Stimulated activated CD4-positive, alpha-beta T cell treated with anti-CD3 and anti-CD28 coated beads, Interleukin-1b, Interleukin-23, amount 100 ng/mL, for 1 hour (primary cell): ENCODE measurements at places on chromosomes 16 and 17.

DNA sequence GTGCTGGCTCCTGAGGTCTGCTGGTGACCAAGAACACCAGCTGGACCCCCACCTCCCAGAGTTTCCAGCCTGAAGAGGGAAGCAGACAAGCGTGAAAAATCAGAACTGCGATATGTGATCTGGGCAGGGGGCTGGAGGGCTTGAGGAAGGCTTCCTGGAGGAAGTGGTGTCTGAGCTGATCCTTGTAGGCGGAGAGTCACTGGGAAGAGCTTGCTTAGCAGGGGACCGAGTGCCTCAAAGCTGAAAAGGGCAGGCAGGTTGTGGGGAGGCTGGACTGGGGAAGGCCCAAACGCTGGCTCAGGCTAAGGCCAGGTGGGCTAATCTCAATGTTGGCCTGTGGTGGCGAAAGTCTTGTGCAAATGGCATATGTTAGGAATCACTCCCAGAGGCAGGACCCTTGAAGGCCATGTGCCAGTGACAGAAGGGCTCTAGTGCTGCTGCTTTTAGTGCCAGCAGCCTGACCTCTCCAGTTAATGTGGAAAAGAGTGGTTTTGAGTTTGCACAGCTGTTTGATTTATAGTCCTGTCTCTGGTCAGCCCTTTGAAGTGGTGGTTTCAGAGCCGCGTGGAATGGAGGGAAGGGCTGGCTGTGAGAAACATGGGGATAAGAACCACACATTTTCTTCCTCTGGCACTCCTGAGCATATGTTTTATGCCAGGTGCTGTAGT is 85.3 kb upstream of the LGALS9 start:
- no peak for DNase-seq

- DNase-seq, result no peak
Observed at GRCh38 chr16:75216127-75216526, 2.7 kb upstream of the CTRB1 start.

DNA sequence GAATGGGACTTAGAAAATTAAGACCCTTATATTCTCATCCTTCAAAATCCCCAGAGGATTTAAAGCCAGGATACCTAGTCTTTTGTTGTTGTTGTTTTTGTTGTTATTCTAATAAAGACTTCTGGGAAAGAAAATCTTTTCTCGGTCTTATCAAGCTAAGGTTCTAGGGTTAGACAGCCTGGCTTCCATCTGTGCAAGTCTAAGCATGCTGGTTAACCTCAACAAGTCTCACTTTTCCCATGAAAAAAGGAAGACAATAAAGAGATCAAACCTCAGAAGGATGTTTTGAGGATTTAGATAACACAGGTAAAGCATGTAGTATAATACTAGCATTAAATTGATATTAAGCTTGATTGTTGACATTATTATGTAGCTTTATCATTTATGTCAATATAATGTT is 486.4 kb upstream of the SOX9 start:
- DNase-seq, result no peak

- no peak for DNase-seq
Observed at GRCh38 chr16:30721606-30722005, 22.6 kb downstream of the SRCAP start.

DNA sequence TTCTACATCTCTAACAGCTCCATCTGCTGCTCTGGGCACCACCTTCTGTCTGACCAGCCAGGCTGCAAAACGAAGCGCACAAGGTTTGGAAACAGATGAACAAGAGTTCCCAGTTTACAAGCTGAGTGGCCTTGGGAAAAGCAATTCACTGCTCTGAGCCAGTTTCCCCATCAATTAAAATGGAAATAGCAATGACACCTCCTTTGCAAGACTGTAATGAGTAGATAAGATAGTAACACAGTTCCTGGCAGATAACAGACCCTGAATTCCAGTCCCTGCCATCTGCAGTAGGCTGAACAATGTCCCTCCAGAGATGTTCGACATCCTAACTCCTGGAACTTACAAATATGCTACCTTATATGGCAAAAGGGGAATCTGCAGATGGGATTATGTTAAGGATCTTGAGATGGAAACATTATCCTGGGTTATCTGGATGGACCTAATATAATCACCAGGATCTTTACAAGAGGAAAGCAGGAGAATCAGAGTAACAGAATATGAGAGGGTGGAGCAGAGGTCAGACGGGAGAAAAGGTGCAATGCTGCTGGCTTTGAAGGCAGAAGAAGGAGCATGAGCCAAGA is 27.9 kb downstream of the CPPED1 start:
- DNase-seq, result no peak

DNA sequence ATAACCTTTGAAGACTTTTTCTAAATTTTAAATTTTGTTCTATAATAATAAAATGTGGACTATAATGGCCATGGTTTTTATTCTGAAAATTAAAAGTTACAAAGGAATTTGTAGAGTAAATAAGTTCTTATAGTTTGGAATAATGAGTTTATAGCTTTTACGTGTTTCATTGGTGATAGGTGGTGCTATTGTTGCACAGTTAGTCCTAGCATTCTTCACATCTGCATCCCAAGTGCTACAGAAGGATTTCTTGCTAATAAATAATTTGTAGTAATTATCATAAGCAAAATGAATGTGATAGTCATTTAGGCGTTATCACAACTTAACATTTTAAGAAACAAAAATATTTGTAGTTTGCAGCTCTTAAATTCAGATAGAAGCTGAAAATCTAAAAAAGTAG is 67.9 kb downstream of the BCAS3 start:
- no peak for DNase-seq

DNA sequence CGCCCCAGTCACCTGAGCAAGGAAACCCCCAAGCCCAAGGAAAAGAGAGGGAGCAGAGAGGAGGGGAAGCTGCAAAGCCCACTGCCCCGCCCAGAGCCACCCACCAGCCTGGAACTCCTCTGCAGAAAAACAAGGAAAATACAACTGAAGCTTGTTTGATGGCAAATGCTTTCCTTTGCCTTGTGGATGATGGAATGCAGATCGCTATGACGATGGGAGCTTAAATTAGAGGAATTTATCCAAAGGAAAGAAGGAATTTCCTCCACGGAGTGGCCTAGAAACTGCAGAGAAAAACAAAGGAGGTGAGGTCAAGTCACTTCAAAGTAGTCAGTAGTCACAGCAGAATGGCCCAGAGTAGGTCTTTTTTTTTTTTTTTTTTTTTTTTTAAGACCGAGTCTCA is 31.5 kb upstream of the ASGR2 start:
- no peak for DNase-seq

DNA sequence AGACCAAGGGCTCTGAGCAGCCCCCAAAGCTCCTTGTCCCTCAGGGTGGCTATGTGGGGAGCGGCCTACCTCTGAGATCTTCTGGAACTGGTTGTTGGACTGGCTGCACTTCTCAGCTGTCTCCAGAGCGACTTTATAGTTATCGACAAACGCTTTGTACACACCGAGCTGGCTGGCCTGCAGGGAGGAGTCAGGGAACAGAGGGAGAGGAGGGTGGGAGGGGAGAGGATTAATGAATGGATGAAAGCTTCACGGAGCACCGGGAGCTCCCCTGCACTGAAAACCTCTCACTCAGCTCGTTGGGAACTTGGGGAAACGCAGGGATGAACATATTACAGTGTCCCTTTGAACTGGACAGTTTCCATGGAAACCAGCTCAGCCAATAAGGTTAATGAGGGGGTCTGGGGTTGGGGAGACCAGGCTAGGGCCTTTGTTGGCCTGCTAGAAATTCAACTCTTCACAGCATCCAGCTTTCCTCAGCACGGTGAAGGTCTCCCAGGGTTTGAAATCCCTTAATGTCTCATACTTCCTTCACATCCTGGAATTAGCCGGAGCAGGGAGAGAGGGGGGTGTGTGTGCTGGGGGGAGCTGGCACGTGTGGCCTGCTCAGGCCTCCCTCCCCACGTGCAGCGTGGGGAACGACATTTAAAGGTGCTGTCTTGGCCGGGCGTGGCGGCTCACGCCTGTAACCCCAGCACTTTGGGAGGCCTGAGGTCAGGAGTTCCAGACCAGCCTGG is 86.7 kb downstream of the TIMM22 start:
- no peak for DNase-seq

DNA sequence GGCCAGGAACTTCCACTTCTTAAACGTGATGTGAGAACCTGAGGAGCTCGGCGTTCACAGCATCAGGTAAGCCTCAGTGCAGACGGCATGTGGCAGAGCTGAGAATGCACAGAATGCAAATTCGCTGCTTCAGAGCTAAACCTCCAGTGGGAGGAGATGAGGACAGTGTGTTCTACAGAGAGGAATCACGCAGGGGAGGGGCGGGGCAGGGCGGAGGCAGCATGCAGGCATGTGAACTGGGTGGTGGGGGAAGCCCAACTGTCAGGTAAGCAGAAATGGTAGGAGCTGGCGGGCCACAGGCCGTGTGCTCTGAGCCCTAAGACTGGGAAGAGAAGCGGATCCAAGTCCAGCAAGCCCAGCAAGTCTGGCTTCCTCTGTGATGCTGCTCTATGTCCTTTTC is 94.7 kb downstream of the ZNF778 start:
- no peak for DNase-seq

- no peak for DNase-seq
Observed at GRCh38 chr17:32289471-32290070, 23.9 kb downstream of the RHBDL3 start.

GRCh38 chr17:38768417-38768816 is 15.9 kb downstream of the PSMB3 start:
- no peak for DNase-seq

DNA sequence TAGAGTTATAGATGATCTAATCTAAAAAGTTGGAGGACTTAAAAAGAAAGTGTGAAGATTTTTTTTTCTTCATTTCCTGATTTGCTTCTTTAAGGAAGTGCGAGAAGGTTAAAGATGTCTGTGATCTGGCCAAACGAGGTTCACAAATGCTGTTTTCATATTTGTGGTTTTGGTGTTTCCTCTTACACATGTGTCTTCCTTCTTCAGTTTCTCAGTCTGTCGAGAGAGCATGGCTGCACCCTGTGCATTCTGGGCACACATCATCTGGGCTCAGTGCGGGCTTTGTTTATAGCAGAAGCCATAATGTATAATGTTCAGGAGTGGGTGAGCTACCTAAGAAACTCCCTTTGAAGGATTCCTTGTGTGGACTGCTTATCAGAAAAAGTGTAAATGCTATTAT is 260.4 kb upstream of the TBX2 start:
- DNase-seq, result peak; percentile 3

GRCh38 chr17:82077617-82078358 is 12.2 kb upstream of the DUS1L start:
- no peak for DNase-seq

DNA sequence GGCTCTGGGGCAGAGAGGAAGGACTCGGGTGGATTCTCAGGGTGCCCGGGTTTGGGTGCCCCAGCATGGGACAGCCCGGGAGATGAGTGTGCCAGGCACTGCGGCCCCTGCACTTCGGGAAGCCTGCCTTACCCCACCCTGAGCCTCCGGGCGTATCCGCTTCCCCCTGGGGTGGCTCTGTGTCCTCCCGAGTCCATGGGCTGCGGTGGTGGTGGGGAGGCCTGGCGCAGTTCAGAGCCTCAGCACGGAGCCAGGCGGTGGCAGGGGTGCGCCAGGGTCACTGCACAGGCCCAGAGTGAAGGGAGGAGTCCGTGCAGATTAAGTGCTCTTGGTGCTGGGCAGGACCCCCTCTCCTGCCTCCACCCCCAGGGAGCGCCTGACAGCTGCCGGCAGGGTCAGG is 20.7 kb downstream of the MYBBP1A start:
- no peak for DNase-seq

DNA sequence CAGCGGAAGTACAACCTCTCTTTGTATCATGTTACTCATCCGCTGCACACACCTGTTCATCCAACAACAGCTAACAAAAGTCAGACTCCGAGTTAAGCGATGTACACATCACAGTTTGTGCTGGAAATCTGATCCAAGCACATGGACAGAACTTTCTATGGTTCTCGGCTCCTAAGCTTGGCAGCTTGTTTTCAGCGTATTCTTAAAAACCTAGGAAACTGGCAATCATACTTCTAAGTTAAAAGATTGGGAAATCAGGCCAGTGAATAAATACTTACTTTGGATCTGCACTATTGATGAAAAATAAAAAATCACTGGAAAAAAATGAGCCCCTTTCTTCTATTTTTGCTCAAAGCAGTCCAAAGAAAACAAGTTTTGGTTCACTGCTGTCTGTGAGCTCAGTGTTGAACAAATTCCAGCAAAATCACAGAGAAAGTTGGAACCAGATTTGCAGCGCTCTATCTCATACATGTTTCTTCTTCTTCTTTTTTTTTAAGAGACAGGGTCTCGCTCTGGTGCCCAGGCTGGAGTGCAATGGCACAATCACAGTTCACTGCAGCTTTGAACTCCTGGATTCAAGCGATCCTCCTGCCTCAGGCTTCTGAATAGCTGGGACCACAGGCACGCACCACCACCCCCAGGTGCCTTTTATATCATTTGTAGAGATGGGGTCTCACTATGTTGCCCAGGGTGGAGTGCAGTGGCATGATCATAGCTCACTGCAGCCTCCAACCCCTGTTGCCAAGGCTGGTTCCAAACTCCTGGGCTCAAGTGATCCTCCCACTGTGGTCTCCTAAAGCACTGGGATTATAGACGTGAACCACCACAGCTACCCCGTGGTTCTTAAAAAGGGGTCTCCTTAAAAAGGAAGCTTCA is 71.6 kb upstream of the CREBBP start:
- no peak for DNase-seq

DNA sequence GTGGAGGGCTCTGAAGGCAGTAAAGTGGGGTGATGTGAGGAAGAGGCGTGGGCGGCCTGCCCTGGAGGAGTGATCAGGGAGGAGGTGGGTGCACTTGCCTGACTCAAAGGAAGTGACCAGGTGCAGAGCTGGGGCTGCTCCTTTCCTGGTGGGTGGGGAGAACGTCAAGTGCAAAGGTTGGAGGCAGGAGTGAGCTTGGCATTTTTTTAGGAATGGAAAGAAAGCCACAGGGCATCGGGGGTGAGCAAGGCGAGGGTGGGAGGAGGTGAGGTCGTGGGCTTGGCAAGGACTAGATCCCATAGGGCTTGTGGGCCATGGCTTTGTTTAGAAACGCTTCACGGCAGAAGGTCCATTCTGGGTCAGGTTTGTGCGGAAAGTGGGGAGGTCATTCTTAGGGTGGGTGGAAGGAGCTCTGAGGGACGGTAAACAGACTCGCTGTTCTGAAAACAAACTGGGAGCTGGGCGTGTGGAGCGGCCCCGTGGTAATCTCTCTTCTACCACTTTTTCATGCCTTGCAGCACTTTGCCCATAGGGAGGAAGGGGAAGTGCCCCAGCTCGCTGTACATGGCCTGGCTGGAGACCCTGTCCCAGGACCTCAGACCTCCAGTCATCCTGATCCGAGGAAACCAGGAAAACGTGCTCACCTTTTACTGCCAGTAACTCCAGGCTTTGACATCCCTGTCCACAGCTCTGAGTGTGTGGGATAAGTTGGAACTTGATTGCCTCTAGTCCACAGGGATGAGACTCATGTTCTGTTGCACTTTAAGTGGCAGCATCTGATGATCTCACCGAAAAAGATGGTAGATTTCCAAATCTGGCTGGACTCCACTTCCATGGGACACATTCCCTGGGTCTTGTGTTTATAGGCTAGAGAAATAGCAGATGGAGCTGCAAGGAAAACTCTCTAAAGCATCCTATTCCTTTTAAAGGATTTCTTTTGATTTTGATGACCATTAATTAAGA is 18.9 kb upstream of the HERPUD1 start:
- DNase-seq, result no peak

- DNase-seq, result no peak
Observed at GRCh38 chr16:693364-693763, 3.2 kb upstream of the WDR24 start.
